ENCODE measurements at places on chromosomes 1 and 21.

DNA sequence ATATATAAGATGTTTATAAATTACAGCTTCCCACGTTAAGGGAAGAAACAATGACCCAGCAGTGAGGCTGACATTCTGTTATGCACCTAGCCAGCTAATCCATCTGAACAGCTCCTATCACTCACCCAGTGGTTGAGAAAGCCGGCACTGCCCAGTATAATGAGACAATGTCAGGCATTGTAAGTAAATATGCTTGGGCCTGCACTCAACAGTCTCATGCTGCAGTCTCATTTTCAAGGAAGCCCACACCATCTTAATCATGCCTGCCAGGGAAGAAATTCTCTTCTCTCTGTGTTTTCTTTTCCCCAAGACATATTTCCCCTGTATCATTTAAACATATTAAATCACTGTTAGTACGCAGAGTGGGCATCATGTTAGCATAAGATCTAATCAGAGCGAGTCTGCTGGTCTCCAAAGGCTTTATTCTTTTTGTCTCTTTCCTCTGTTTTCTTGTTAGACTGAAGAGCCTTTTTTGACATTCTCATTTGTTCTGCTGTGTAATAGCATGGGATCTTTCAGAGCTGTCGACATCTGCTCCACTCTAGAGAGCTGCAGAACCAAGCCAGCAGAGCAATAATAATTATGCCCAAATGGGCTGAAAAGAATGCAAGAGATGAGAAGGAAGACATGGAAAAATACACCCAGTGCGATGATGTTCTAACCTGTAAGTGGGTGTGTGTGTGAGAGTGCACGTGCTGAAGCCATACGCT, 67.6 kb upstream of the SLC22A15 start:
- no peak for DNase-seq

DNA sequence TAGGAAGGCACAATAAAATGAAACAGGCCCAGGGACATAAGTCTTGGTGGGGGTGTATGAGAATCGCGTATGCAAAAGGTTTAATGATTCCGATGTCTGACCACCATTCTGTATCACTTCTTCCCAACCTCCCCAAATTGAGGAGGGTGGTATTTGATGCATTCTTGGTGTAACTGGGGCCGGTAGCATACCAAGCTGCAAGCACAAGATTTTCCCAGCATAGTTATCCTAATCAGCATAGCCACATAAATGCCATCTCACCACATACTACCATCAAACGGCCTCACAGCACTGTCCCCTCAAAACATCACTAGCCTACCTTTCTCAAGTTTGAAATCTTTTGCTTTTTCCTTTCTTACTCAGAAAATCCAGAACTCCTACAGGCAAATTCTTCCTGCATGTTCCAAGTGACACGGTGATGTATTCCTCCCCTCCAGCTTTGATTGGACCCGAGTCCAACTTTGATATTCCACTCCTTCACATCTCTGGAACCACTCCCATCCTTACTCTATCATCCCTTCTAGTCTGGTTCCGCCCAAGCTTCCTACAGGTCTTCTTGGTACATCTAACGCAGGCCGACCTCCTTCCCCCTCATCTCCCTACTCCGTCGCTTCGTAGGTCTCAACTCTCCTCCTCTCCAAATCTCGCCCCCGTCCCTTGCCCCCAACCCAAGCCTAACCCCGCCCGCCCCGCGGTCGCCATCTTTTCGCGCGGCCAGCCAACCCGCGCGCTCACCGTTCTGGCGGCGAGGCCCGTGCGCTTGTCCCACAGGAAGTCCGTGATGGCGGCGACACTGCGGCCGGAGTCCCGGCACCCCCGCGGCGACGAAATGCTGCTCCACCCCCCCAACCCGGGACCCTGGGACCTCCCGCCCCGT, 600 bp downstream of the CLK2 start:
- no peak for DNase-seq

- no peak for DNase-seq
Measured at GRCh38 chr21:36816561-36817130, 117.7 kb downstream of the SIM2 start.

DNA sequence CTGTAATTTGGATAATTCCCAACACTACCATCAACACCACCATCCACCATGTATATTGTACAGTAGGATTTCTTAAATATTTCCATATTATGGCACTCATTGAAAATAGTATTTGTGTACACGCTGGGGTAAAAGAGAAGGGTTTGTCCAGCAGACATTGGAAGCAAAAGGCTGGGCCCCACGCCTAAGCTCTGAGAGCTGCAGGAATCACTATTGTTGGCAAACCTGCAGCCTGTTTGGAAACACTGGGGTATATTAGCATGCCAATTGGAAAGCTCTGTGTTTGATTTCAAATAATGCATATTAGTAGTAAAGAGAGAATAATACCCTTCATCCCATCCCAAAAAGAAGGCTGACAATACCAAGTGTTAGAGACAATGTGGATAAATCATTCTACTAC, 81.5 kb upstream of the DPYD start:
- no peak for DNase-seq

- DNase-seq = no peak
Measured at GRCh38 chr1:159866905-159867663, 4.6 kb upstream of the VSIG8 start.

DNA sequence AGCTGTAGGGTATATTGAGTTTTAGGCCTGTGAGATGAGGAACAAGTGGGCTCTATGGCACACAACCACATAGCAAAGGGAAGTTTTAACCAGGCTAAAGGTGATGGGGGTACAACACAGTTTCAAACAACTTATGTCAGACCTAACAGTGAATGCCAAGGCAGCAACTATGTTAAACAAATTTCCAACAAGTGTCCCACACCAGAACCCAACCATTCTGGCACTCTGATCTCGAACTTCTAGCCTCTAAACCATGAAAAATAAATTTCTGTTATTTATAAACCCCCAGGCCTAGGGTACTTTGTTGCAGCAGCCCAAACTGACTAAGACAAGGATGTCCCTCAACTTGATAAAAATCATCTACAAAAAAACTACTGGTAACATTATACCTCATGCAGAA, 52.3 kb upstream of the INSL5 start:
- no peak for DNase-seq

- DNase-seq = no peak
Measured at GRCh38 chr1:1560178-1560577, 14.5 kb downstream of the SSU72 start.

- DNase-seq = no peak
Measured at GRCh38 chr1:210882414-210883221, 251.3 kb downstream of the KCNH1 start.

DNA sequence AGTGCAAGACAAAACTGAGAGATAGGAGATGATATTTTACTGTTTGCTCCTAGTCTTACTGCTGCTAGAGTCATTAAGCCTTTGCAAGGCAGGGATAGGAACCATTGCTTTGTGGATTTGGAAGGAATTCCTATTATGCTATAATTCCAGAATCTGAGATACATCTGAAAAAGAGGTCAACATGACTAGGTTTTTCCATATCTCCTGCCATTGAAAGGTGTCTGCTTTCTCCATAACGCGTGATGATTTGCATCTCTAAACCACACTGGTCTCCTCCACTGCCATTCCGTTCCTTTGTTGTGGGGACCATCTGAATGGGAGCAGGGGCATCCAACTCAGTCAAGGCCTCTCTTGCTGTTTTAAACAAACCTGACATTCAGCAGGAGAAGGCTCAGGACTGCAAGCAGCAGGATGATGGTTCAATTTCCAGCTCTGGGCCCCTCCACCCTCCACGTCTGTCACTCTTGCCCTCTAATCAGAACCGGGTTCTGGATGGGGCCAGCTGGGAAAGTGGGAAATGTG, 45.2 kb downstream of the PLPP3 start:
- DNase-seq = no peak

GRCh38 chr1:176051902-176052518, 155.1 kb downstream of the COP1 start:
- DNase-seq = no peak

GRCh38 chr1:149849947-149850360, 49.4 kb upstream of the BOLA1 start:
- DNase-seq = no peak

- DNase-seq = no peak
Measured at GRCh38 chr1:104991702-104992101, 1242.0 kb downstream of the AMY1C start.

- DNase-seq = no peak
Measured at GRCh38 chr1:185912504-185912903, 178.3 kb downstream of the HMCN1 start.

DNA sequence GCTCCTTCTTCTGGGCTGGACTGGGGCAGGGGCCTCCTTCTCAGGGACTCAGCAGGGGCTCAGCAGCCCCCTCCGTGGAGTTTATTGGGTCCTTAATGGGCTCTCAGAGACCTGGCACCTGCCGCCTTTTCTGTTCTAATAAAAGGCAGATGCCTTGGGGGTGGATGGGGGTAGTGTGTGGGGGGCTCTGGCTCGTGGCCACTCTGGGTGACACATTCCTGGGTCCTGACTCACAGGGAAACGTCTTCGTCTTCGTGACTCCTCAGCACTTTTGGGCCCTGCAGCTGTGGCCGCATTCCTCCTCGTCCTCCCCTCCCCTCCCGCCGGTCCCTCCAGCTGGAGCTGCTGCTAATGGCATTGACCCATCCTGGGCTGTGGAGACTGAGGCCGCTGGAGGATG, 107.8 kb upstream of the WNT4 start:
- no peak for DNase-seq

GRCh38 chr1:150321826-150322166, 463 bp downstream of the PRPF3 start:
- DNase-seq = no peak

- no peak for DNase-seq
Measured at GRCh38 chr1:104163912-104164476, 414.3 kb downstream of the AMY1C start.

- DNase-seq = no peak
Measured at GRCh38 chr21:32233722-32234301, 45.0 kb downstream of the MIS18A start.

GRCh38 chr1:173173388-173173787, 33.7 kb downstream of the TNFSF4 start:
- no peak for DNase-seq

DNA sequence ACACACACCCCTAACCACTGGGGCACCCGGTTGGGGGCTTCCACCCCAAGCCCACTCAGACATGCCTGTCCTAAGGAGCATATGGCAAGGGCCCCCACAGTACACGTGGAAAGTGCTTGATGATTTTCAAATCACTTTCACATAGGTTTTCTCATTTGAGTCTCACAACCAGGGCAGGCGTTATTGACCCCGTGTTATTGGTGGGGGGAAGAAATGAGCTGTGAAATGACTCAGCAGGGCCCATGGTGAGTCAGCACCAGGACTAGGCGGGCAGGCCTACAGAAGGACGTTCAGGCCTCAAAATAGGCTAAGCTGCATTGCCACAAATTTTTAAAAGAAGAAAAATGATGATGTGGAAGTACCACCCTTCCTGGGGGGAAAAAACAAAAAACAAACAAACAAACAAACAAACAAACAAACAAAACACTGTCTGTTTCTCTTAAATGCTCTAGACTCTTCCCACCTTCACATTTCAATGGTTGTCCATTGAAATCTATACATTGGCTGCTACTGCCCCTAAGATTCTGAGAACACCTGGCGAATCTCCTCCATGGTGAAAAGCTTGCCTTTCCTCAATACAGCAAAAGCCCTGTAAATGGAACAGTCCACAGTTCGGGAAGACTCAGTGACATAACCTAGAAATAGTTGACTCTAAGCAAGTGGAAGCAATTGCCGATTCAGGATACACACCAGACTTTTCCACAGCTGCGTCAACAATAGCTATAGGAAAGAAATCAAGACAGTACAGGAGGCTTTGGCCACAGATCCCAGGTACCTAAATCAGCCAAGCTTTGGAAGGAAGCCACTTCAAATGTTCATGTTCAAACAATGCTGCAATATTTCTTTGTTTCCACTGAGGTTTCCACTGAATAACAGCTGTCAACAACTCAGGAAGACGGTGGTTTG, 234.7 kb downstream of the TOMM20 start:
- DNase-seq = no peak

GRCh38 chr1:170436928-170437327, 95.0 kb upstream of the GORAB start:
- DNase-seq = no peak

DNA sequence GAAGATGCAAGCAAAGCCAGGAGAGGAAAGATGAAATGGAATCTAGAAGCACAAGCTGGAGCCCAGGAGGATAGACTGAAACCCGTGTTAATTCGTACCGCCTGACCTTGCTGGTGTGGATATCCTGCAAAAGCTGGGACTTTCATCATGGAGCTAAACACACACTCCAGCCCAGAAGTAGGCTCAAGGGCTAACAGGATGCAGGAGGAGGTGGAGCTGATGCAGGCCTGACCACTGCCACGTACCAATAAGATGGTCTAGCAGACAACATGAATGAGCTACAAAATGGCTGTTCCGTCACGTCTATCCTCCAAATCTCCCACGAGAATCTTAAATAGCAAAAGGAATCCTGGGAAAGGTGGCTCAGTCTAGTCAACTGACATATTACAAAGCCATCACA, 270.3 kb downstream of the SDCCAG8 start:
- DNase-seq = no peak

DNA sequence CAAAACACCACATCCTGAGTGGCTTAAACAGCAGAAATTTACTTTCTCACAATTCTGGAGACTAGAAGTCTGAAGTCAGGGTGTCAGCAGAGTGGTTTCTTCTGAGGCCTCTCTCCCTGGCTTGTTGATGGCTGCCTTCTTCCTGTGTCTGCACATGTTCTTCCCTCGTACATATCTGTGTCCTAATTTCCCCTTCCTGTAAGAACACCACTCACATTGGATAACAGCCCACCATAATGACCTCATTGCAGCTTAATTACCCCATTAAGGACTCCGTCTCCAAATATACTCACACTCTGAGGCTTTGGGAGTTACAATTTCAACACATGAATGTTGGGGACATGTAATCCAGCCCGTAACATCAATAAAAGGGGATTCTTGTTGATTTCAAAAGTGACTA, 23.4 kb downstream of the C8A start:
- DNase-seq = no peak

DNA sequence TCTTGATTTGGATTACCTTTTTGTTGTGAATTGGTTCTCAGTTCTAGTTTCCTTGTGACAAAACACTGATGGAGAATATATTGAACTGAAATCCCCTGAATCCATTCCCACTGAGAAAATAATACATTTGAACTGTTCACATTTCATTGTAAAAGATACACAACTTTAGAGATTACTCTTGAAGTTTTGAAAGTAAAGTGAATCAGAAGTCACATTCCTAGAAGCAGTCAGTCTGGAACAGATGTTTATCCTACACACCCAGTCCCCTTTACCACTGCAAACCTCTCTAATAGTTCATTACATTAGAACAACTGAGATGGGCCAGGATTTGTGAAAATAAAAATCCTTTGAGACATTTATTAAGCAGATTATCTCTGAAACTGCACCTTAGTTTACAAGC, 3.4 kb downstream of the RERE start:
- DNase-seq = no peak

- DNase-seq = no peak
Measured at GRCh38 chr1:29122682-29123052, 1.0 kb downstream of the TMEM200B start.

- DNase-seq = no peak
Measured at GRCh38 chr1:235945775-235946570, 79.3 kb upstream of the LYST start.

DNA sequence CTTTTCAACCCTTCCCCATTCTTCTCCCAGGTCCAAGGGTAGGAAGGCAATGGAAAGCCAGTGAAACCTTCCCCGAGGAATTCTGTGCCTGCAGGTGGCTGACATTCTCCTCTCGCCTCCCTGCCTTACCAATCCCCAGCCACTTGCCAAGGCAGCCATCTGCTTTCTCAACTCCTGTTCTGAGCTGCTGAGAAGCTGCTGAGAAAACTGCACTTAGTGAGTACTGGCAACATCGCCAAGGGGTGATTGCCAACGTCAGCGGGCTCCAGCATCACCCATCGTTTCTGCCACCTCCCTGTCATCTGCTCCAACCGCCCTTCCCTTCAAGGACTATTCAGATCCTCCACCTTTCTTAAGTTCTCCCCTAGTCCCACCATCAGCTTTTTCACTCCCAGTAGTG, 106.0 kb downstream of the PTPRU start:
- no peak for DNase-seq
